ENCODE measurements at places on chromosomes 12 and 14.

- DNase-seq: no peak
These were observed 54.3 kb downstream of the LTBP2 start for GRCh38 chr14:74557691-74558090.

DNA sequence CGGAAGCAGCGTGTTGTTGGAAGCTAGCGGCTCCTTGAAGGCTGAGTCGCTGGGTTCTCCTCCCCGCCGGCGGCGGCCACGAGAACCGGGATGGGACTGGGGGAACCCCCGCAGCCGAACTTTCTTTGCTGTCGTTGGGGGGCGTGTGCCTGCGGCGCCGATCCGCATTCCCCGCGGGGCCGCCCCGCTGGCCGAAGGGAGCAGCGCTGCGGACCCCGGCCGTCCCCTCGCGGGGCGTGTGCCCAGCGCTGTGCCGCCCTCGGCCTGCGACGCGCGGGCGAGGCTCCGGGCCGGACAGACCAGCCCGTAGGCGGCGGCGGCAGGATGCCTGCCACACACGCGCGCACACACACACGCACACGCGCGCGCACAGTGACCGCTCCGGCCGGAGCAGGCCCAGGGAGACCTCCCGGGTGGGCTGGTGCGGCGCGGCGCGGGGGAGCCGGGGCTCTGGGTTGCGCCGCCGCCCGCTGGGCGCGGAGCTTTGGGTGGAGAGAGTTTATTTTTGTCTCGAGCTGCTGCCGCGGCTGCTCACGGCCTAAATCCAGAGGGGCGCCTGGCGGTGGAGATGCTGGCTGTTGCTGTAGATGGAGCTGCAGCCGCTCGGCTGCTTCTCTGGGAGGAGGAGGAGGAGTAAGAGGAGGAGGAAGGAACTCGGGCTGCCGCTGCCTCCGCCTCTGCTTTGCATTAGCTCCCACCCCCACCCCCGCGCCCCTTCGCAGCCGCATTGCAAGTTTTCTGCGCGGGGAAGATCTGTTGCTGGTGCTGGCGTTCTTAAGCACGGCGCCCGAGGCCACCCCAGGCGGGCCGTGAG is at the start of gene SAMD4A:
Gene SAMD4A (plus strand): TSS at position 719 of the 814 bp plus-strand sequence. CDS start 789 bp downstream, outside the sequence.
- DNase-seq: peak; percentile 49

GRCh38 chr12:121630791-121631355 is 4.5 kb downstream of the ORAI1 start:
- no peak for DNase-seq

DNA sequence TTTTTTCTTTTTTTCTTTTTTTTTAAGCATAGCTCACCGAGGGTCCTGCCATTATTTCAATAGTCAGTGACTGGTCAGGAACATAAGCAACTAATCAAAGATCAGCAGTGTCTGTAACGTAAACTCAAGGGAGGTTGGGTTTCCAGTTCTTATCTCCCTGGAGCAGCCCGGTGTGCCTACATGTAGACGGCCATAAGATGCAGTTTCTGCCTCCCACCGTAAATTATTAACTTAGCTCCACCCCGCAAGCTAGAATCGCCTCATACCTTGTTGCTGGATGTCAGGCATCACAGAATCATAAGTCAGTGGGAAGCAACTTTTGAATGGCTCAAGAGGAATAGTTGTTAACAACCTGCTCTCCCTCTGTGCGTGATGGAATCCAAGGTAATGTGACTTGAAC is at the start of gene MYO1H:
Gene MYO1H (plus strand): TSS at position 312 of the 400 bp plus-strand sequence. CDS start 61 bp downstream, at position 373.
- no peak for DNase-seq

DNA sequence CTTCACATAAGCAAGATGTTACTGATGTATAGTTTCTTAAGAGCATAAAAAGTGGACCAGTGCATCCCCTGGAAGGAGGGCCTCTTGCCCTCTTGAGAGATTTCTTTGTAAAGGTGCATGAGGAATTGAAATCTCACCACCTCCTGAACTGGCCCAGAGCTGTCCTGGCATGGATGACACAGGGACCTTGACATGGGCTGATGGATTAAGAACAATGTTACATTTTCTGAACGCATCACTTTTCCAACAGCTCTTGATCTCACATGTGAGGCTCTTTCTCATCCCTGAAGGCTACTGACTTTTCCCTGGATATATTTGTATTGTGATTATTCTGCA is 360.4 kb downstream of the RGS6 start:
- DNase-seq: no peak

GRCh38 chr12:88419794-88420193 is 160.5 kb downstream of the KITLG start:
- no peak for DNase-seq

GRCh38 chr12:27083861-27084394 is 1.6 kb upstream of the C12orf71 start:
- DNase-seq: no peak

DNA sequence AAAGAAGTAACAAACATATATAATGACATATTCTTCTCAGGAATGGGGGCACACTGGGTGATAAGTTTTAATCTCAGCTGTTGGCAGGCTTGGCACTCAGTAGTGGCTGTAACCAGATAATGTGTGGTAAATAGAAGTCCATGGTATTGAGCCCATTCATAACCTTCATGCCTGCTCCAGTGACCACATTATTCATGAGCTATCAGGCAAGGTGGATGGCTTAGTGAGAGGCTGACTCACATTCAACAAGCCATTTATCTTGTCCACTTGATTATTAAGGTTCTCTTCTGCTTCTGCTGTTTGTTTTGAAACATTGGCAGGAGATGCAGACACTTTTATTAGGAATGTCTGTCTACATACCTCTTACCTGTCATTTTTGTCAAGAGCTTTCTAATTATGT is 950.4 kb upstream of the LRFN5 start:
- no peak for DNase-seq

- no peak for DNase-seq
These were observed 1133.4 kb upstream of the SEL1L start for GRCh38 chr14:82667006-82667405.

DNA sequence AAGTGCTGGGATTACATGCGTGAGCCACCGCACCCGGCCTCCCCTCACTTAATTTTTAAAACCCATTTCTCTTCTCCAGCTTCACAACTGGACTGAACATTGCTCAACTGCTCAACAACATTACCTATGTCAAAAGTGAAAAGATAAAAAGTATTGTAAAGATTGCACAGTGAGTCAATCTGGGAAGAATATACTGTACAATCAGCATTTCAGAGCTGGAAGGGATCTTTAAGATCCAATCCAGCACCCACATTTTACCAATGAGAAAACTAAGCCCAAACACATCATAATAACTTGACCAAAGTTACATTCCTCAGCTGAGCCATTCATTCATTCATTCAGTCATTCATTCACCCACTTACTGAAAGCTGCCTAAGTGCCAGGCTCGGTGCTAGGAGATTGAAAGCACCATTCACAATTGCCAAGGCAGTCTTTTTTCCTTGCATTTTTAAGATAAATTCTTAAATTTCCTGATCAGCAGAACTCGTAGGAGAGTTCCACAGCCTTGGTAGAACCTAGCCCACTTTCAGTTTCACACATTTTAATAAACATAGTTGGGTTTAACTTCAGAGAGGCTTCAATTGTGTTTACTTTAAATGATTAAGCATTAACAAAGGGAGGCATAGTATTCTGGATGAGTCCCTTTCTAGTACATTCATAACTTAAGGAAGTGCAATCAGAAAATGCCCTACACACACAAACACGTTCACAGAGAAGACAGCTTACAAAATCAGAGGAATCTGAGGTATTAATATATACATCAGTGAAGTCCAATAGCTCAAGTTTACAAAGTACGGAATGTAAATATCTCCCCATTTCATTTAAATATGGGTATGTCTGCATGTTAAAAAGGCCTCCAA is 3.0 kb downstream of the GALNT4 start:
- DNase-seq: no peak

DNA sequence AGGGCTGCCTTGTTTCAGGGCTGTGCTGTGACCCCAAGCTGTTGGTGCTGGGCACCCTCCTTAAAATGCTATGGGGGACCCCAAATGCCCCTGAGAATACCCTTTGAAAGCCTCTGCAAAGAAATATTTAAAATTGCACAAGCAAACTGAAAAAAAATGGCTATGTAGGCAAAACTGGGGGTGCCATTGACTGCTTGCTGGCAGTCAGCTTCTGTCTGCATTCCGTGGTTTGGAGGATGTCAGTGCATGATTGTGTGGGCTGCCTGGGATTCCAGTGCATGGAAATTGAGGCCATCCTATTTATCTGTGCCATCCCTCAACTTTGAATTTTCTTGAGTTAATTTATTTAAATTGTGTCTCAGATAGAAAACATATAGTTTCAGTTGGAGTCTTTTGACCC is 113.7 kb upstream of the RTL1 start:
- DNase-seq: no peak

GRCh38 chr12:79975143-79975542 is 40.2 kb upstream of the PPP1R12A start:
- DNase-seq: no peak

DNA sequence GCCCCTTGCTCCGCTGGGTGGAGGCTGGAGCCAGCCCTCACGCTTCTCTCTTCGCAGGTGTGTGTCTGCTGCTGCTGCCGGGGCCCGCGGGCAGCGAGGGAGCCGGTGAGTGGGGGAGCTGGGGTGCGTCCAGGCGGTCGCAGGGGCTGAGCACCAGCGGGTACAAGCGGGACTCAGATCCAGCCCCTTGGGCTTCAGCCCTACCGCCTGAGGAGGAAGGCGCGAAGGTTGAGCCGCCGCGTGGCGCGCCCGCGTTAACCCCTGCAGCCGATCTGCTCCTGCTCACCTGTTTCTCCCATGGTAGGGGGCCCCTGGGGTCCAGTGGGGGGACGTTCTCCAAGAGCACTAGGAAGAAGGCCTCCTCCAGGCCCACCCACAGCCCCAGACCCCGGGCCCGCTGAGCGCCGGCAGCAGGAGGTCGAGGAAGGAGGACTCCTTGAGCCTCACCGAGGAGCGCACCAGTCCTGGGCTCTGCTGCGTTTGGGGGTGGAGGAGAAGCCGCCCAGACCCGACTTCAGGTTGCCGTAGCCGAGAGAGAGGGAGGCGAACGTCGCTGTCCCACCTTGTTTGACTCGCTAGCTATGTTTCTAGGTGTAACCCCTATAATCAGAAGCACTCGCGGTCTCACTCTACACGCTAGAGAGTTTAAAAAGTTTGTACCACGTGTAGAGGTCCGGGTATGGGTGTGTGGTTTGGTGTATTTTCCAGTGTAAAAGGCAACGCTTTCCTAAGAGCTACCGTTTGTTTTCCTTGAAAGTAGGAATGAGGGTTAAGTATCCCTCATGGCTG is 834 bp downstream of the COCH start:
- DNase-seq: no peak

DNA sequence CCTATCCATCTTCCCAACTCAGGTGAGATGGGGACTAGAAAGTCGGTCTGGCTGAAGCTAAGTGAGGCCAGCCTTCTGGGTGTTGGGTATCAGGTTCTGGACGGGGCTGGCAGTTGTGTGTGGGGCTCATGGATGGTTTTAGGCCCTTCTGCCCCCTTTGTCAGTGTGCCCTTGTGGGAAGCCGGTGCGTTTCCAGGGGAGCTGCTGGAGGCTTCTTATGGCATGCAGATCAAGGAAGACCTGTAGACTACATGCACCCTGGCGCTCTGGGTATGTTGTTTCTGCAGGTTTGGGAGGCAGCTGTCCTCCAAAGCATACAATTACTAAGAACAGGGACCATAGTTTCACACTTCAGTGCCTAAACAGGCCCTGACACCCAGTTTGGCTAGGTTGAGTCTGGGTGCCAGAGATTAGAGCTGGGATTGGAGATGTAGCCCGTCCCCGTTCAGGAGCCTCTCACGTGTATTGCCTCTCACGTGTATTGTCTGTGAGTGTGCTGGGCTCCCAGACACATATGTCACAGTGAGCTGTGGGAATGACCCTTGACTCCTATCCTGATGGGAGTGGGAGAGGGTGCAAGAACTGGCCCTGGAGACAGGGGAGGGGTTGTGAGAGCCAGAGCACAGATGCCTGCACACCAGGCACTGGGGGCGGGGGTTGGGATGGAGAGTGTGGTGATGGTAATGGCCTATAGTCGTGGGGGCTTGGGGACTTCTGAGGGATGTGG is 84.4 kb downstream of the SLC25A47 start:
- no peak for DNase-seq

DNA sequence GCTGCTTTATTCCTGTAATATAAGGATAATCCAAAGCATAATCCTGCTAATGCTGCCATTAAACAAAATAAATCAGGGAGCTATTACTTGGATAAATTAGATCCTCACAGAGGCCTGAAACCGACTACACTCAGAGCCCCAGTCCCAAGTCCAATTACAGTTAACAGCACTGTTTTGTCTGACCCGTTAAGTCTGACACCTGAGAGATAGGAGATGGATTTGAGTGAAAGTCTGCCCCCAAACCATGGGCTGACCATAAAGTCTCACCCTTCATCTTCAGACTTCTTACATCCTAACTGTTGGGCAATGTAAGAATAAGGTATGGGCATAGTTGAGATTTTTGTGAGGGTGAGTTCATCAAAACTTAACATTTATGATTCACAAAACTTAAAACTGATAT is 181.7 kb downstream of the PLCZ1 start:
- DNase-seq: no peak

DNA sequence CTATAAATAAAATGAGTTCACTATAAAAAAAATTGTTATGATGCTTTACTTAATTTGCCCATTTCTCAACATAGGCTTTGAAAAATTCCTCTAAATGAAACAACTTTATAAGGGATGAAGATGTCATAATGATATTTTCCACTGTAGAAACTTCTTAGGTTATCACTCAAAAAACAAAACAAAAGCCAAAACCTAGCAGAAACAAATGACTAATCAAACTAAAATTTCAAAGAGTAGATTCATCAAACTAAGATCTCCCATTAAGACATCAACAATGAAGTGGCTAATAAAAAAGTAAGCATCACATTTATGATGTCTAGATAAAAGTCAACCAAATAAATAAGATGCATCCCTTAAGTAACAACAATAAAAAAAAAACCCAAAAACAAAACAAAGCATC is 36.9 kb upstream of the TTC7B start:
- DNase-seq: no peak

GRCh38 chr14:58107947-58108552 is 44.0 kb downstream of the ARMH4 start:
- peak; percentile 19 for DNase-seq

- no peak for DNase-seq
These were observed 15.2 kb upstream of the APOLD1 start for GRCh38 chr12:12770262-12770661.

DNA sequence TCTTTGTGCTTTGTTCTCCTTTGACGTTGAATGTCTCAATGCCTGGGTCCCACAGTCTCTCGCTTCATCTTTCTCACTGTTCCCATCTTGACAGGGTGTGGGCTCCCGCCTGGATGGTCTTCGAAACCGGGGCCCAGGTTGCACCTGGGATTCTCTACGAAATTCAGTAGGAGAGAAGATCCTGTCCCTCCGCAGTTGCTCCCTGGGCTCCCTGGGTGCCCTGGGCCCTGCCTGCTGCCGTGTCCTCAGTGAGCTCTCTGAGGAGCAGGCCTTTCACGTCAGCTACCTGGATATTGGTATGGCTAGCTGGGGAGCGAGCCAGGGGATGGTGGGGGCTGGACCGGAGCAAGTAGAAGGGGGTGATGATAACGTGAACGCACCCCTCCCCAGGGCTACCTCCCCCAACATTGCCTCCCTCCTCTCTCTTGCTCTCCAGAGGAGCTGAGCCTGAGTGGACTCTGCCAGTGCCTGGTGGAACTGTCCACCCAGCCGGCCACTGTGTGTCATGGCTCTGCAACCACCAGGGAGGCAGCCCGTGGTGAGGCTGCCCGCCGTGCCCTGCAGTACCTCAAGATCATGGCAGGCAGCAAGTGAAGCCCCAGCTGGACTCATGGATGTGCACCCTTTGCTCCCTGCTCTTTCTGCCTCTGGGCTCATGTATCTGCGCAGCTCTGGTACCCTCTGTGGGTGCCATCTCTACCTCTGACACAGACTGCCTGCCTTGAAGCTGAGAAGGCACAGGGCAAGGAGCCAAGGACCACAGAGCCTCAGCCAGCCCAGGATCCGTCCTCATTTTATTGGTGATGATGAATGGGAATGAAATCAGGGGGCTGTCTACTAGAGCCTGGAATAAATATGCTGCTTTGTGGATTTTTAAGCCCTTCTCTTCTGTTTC is 1.5 kb downstream of the NPFF start:
- no peak for DNase-seq
